ENCODE measurements at places on chromosomes 5 and 9. TPM values are rescaled to one million over a fixed set of nuclear protein-coding genes. Genes with fewer than 3 reads are reported as not detected.

- no peak for DNase-seq
Measured at GRCh38 chr5:72441094-72441723, 66.0 kb downstream of the ZNF366 start.

DNA sequence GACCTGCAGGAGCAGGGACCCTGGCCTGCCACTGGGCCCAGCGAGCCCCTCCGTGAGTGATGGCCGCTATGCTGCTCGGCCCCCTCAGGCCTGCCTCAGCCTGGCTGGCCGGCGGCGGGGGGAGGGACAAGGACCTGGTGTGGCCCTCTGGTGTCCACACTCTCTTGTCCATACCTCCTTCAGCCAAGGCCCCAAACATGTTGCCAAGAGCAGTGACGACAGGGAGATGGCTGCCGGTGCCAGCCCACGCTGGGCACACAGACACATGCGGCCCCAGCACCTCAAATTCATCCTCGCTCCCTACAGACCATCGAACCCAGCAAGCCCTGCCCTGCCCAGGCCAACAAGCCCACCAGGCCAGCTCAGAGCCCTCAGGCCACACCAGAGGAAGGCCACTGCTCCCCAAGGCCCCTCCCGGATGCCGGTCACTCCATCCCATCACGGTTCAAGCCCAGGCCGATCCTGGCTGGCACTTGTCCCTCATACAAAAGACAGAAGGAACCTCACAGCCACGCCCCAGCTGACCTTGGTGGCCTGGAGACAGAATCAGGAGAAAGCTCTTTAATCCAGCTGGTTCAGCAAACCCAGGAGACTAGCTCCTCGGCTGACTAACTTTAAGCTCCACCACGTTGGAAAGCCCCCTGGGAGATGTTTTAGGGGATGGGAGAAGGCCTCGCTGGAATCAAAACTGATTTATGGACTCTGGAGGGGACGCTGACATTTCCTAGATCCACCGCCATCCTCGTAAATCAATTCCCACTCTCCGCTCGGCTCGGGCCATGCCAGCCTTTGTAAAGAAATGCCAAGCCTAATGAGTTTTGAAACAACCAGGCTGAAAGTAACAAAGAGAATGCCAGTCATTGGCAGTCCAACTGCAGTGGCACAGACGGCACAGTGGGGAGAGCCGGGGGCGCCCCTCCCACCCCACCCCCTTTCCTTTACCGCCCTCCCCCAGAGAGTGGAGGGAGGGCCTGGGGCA is 84.9 kb downstream of the VAV2 start:
- DNase-seq, result no peak

DNA sequence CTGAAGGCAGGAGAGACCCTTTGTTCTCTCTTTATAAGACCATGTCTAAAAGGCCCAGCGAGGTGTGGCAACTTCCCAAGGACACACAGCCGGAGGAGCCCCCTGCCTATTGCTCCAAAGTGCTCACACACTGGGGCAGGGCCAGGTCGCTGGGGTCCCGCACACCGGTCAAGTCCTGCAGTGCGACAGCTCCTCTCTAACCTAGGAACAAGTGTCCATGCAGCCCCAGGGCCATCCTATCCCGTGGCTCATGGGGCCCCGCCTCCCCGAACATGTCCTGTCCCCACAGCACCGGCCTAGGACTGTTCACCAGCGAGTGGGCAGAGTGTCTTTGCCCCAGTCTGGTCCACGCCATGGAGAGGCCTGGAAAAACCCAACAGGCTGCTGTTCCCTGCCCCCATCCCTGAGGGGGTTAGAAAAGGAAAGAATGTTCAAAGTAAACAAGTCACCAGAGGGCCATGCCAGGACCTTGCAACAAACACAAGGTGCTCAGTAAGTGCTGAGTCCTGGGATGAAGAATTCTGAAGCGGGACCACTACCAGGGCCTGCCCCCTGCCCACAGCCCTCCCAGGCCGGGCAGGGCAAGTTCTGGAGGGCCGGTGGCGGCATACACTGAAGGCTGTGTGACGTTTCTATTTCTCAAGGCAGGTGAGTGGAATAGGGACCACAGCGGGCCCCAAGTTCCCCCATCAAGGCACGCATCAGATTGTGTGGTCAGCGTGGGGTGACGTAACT is 938 bp downstream of the NINJ1 start:
- no peak for DNase-seq

GRCh38 chr9:70761139-70761670 is 346.7 kb upstream of the KLF9 start:
- DNase-seq, result no peak

GRCh38 chr5:73694089-73694488 is 68.1 kb downstream of the ARHGEF28 start:
- no peak for DNase-seq

- no peak for DNase-seq
Measured at GRCh38 chr5:13252699-13253098, 691.8 kb downstream of the DNAH5 start.

SLC6A7 gene
- total RNA-seq, result not detected

TCF7 gene
- total RNA-seq, result 0.42 TPM

Data from heart right ventricle (tissue), 16 donors.